Adipocyte (in vitro differentiated cells): ENCODE measurements at places on chromosomes 7 and 10.

- no peak for DNase-seq
These were observed 6.4 kb downstream of the KNDC1 start for GRCh38 chr10:133166504-133166827.

DNA sequence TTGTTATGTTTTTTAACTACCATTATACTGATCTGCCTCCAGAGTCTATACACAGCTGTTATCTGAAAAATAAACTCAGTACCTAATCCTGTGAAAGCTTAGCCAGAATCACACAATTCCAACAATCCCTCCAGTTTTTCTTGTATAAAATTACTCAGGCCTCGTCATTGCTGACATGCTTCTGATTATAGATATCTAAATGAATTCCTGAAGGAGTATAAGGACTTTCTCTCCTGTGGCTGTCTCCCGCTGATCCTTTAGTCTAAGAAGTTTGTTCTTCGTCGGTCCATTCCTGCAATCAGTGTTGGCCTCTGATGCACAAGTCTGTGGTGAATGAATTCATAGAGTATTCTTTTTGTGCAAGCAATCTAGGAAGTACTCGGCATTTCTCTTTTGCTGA, 288.9 kb upstream of the SEMA3C start:
- no peak for DNase-seq

DNA sequence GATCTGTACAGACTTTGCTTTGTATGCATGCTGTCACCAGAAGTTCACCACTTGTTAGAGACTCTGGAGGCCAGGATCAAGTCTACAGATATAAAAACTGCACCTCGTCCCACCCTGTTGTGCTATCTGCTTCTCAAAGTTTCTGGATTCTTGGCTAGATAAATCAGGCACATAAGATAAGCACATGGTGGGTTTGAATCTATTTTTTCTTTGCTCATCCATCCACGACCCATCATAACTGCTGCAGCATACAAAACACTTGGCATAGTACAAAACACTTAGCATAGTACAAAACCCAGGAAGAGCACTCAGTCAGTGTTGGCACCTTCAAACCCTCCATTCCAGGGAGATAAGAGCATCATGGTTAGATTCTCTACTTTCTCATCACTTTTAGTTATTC, 42.4 kb upstream of the ANKRD1 start:
- no peak for DNase-seq

- peak; percentile 64 for DNase-seq
These were observed 133.4 kb upstream of the CSTF2T start for GRCh38 chr10:51832652-51833383.

DNA sequence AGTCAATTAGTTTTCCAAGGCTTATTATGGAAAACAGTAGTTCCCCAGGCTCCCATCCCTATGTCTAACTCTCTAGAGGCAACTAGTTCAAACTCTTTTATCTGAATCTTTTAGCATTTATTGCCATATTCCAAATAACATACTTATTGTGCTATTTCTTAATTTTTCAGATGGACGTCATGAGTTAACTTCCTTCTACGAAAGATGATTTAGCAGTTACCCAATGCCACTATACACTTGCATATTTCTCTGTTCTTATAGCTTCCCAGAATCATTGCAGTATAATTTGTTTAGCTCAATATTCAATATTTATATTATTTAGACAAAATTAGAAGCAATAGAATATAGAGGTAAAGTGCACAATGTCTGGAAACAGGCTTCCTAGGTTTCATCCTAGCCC, 52.8 kb downstream of the REEP3 start:
- DNase-seq, result no peak

DNA sequence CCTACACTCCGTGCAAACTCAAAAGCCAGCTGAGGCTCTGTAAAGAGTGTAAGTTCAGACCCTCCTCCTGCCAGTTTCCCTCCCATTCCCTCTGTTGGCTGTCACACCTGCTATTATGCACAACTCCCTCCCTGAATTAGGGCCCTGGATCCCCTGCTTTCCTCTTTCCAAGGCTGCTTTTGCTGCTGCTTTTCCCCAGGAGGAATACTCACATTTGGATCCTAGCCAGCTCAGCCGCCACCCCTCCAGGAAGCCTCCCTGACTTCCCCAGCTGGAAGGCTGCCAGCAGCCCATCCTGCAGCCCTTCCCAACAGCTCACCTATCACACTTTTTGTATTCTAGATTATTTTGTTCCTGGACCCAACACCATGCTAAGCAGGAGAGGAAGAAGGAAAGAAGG, 40.9 kb upstream of the WDR11 start:
- no peak for DNase-seq

GRCh38 chr7:43750016-43750887, 8.2 kb upstream of the BLVRA start:
- no peak for DNase-seq

DNA sequence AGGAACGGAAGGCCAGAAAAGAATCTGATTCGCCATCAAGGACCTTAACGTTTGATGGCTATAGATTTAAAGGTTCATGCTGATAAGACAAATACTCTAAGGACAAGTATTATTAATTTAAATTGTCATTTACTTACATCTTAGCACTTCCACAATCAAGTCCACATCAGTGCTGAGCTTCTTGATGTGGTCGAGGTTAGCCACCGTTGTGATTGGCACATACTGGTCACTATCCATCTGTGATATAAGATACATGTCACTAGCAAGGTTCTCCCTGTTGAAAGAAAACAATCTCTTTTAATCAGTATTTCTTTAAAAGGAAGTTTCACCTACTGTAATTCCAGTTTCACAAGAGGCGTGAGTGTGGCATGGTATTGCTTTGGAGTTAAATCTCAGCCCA, 88.7 kb downstream of the LARP4B start:
- no peak for DNase-seq

GRCh38 chr7:106486331-106486730, 174.6 kb downstream of the CCDC71L start:
- DNase-seq, result peak; percentile 61

DNA sequence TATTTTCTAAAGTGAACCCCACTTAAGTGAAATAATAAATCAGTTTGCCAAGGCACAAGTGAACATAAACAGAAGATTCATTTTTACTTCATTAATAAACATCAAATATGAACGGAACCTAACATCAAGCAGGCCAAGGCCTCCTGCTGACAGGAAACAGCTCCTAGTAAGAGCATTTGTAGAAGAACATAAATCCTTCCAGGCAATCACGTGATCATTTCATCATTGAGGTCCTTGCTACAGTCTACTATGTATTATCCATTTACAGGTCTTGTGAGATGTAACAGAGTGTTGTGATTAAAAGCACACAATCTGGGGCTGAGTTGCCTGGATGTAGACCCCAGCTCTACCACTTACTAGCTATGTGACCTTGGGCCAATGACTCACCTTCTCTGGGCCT, 70.6 kb downstream of the CALD1 start:
- no peak for DNase-seq

DNA sequence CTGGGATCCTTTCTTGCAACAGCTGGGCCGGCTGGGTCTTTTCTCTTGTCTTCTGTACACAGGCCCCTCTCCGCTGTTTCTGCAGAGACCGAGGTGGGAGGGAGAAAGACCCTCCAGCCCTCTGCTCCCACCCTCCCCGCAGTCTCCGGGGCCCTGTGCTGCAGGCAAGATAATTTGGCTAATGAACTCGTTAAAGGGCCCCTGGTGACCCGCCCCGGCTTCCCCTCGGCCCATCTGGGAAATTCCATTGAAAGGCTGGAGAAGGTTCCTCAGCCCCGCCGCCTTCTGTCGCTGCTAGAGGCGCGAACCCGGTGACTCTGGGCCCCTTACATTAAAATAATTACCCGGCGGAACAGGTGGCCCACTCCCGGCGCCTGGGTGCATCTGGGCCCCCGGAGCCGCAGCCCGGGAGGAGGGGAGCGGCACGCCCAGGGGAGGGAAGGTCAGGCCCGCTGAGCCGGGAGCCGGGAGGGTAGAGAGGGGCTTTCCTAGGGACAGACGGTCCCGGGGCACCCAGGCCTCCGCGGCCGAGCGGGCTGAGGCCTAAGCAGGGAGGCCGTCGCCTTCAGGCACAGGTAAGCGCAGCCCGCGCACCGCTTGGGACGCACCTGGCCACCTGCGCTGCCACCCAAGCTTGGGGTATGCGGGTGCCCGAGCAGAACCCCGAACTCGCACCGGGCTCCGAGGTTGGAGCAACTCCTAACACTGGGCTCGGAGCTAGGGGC, 7.3 kb upstream of the MNX1 start:
- DNase-seq, result no peak

DNA sequence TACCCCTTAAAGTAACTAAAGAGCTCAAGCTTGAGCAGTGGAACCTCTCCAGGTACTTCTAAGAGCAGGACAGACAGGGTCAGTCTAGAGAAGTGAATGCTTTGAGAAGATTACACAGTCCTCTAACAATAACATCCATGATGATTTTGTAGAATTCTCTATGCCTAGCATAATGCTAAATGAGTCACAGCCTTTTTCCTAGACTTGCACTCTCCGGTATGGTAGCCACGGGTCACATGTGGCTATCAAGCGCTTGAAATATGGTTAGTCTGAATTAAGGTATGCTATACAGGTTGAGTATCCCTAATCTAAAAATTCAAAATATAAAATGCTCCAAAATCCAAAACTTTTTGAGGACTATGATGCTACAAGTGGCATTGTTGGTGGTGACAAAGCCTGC, 166.6 kb upstream of the MKLN1 start:
- DNase-seq, result peak; percentile 41

DNA sequence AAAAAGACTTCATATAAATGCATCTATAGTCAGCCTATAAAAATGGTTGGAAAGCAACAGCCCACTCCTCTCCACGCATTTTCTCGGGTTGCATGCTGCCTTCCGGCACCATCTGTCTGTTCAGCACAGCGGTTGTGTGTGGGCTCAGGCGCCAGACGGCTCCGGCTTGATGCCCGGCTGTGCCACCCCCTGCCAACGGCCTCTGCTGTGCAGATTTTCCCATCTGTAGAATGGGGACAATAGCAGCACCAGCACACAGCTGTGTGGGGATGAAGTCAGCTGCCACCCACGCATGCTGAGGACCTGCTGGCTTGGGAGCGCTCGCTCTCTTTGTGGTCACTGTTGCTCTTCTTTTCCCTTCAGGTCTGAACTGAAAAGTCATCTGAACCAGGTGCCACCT, 19.5 kb downstream of the PRKAG2 start:
- DNase-seq, result no peak

GRCh38 chr7:140007051-140007690, 55.6 kb downstream of the PARP12 start:
- no peak for DNase-seq

GRCh38 chr10:121540732-121541395, 57.4 kb downstream of the FGFR2 start:
- no peak for DNase-seq
